ENCODE measurements at places on chromosomes 2 and 18. TPM values are rescaled to one million over a fixed set of nuclear protein-coding genes. Genes with fewer than 3 reads are reported as not detected.

GRCh38 chr2:235235977-235236767, 257.7 kb upstream of the AGAP1 start:
- H3K4me1 ChIP-seq, result no peaks in the 10 kb centered on the region
- H3K27ac ChIP-seq, result no peak overlapping the region
- no peaks in the 10 kb centered on the region for H3K27me3 ChIP-seq
- no peak overlapping the region for H3K4me3 ChIP-seq
- no peak for DNase-seq

DNA sequence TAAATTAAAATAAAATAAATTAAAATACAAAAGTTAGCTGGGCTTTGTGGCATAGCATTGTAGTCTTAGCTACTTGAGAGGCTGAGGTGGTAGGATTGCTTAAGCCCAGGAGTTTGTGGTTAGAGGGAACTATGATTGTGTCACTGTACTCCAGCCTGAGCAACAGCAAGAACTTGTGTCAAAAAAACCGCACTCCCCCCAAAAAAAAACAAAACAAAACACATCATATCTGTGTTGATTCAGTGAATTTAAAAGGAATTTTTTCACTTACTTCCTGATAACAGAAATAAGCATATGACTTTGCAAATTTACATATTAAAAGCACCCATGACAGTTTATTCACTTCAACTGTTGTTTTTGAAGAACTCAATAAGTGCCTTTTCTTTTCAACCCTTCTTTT, 68.1 kb upstream of the PELI1 start:
- H3K4me1 ChIP-seq, result peaks cover 26% of the 10 kb centered on the region
- H3K27ac ChIP-seq, result no peak overlapping the region
- no peaks in the 10 kb centered on the region for H3K36me3 ChIP-seq
- no peak for DNase-seq
- no peaks in the 10 kb centered on the region for H3K27me3 ChIP-seq

- no peak overlapping the region for H3K27ac ChIP-seq
- no peaks in the 10 kb centered on the region for H3K4me1 ChIP-seq
- no peak for DNase-seq
- H3K4me3 ChIP-seq, result no peak overlapping the region
These were observed 327.4 kb upstream of the HS6ST1 start for GRCh38 chr2:128646091-128646490.

SIX3 gene
- total RNA-seq, result not detected

DNA sequence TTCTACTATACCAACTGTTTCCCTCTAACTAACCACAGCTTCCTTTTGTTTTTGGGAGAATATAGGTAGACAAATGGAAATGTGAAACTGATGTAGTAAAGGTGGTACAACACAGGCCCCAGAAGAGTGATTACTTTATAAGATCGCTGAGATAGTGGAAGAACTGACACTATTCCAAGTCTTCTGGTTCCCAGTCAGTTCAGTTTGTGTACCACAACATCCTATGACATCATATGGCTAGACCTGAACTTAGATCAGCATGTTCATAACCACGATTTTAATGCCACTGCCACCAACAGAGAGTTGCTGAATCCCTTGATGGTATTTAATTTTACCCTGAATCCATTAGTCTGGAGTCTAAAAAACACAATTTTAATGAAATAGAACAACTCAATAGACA, 328.9 kb downstream of the GPD2 start:
- no peak for DNase-seq
- H3K27ac ChIP-seq, result no peak overlapping the region
- H3K4me1 ChIP-seq, result no peaks in the 10 kb centered on the region
- H3K27me3 ChIP-seq, result no peaks in the 10 kb centered on the region

DNA sequence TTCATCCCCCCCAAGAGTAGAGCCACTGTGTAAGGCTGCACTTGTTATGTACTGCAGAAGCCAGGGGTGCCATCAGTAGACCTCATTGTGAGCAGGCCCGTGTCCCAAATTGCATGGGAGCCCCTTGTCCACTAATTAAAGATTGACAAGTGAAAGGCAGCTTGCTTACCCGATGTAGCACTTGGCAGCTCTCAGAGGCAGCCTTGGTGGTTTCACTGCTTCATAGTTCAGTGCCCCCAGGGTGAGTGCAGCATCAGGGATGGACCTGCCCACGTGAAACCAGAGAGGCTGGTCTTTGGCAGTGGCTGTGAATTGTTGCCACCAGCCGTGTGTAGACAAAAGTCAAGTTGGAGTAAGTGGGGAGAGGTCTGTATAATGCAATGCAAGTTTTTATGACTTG, 13.3 kb downstream of the TUBB6 start:
- H3K27me3 ChIP-seq, result no peaks in the 10 kb centered on the region
- H3K27ac ChIP-seq, result no peak overlapping the region
- DNase-seq, result no peak
- no peaks in the 10 kb centered on the region for H3K4me1 ChIP-seq

DNA sequence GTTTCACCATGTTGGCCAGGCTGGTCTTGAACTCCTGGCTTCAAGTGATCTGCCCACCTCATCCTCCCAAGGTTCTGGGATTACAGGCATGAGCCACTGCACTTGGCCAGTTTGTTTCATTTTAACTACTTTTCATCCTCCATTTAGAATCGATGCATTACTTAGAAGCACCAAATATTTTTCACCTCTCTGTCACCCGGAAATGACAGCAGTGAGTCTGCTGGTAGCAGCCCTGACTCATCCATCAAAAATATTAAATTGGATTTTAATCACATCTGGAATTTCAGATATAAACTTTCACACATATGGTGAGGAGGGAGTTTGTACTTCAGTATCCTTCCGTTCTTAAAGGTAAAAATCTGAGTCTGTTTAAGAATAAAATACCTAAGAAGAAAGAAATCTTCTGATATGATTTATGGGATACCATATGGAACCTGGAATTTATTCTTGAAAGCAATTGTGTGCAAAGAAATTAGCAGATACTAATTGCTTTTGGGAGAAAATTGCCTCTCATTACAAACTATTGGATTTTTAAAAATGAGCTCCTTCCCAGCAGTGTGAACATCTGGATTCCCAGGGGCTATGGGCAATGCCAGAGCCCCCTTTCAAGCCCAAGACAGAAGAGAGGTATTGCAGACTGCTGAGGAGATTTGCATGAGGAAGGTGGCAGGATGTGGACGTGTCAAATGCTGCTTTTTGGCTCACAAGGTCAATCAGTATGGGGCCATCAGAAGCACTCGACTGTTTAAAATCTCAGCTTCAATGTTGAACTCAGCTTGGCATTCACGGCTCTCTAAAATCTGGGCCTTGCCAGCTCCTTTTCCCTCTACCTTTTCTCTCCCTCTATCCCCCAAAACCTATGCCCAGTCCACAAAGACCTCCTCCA, 279.5 kb upstream of the SIX2 start:
- no peak overlapping the region for H3K27ac ChIP-seq
- H3K4me3 ChIP-seq, result no peak overlapping the region
- no peaks in the 10 kb centered on the region for H3K4me1 ChIP-seq
- H3K36me3 ChIP-seq, result no peaks in the 10 kb centered on the region

- H3K27me3 ChIP-seq, result no peaks in the 10 kb centered on the region
- no peaks in the 10 kb centered on the region for H3K4me1 ChIP-seq
- DNase-seq, result no peak
These were observed 177.8 kb downstream of the GBX2 start for GRCh38 chr2:235990344-235990743.

CYP26B1 gene
- total RNA-seq, result 1.7 TPM

DNA sequence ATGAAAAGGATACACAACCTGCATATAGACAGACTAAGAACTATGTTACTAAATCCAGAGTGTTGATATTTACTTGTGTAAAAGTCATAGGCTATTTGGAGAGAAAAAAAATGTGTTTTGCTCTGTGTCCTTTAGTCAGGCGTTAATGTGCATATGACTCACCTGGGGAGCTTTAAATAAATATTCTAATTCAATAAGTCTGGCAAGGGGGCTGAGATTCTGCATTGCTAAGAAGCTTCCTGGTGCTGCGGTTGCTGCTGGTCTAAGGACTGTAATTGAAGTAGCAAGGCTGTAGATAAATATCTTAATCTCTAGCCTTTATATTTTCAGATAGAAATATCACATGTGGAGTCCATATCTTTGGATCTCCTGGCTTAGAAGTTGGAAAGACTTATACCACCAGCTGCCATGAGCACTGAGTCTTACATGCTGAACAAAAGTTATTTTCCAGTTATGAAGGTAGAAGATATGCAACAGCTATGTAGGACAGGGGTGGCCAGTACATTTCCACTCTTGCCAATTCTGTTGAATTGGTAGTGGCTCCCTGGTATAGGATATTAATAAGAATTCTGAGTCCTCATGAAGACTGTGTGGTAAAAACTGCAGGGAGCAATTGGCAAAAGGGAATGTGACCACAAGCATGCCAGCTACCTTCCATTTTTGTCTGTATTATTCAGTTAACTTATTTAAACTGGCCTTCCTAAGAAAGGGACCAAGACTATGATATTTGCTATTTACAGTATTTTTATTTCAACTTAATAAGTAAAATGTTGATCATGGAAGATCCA, 4.8 kb downstream of the SPAG16 start:
- H3K4me1 ChIP-seq, result 0 out of 2 replicates have a peak, but pooled peaks cover 5% of the 10 kb centered on the region
- H3K36me3 ChIP-seq, result 0 out of 2 replicates have a peak, but pooled peaks cover 1% of the 10 kb centered on the region
- H3K27me3 ChIP-seq, result no peaks in the 10 kb centered on the region
- no peak for DNase-seq

DNA sequence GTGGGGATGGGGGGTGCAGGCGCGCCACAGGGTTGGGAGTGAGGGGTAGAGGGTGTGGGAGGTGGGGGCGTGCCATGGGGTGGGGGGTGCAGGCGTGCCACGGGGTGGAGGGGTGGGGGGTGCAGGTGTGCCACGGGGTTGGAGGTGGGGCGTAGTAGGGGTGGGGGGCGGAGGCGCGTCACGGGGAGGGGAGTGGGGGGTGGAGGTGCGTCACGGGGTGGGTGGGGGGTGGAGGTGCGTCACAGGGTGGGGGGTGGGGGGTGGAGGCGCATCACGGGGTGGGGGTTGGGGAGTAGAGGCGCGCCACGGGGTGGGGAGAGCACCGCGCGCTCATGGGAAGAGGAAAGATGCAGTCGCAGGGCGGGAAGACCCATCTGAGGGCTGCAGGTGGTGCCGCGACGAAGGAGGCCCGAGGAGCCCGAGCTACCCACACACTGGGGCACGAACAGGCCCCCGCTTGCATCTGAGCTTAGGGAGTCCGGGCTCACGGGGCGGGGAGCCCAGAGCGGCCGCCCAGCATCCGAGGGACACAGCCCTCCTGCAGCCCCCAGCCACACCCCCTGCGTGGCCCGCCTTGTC, 37.5 kb downstream of the SNED1 start:
- H3K4me3 ChIP-seq, result no peak overlapping the region
- H3K36me3 ChIP-seq, result no peaks in the 10 kb centered on the region
- H3K27me3 ChIP-seq, result no peaks in the 10 kb centered on the region
- DNase-seq, result no peak
- no peak overlapping the region for H3K27ac ChIP-seq

C2orf66 gene
- total RNA-seq, result not detected

DNA sequence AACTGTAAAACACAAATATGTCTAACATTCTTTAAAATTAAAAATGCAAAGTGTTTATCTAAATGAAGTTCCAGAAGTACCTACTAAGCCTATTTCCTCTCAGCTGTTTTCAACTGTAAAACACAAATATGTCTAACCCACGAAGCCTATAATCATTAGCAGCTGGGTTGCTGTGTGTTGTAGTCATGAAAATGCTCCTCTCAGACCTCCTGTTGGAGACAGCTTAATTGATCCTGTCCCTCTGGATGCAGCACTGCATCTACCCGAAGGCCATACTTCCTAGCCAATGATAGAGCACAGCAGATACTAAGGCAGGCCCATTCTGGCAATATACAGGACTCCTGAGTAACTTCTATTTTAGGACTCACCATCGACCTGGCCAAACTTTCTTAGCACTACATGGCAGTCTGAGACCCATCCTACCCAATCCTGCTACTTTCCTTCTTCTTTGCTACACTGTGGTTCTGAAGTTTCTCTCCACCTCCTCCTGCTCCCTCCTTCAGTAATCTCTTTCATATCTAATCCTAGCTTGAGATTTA, 92.5 kb upstream of the RBBP8 start:
- no peak for DNase-seq
- peak overlapping the region; percentile 27 for H3K27ac ChIP-seq
- H3K36me3 ChIP-seq, result no peaks in the 10 kb centered on the region
- no peak overlapping the region for H3K4me3 ChIP-seq

DNA sequence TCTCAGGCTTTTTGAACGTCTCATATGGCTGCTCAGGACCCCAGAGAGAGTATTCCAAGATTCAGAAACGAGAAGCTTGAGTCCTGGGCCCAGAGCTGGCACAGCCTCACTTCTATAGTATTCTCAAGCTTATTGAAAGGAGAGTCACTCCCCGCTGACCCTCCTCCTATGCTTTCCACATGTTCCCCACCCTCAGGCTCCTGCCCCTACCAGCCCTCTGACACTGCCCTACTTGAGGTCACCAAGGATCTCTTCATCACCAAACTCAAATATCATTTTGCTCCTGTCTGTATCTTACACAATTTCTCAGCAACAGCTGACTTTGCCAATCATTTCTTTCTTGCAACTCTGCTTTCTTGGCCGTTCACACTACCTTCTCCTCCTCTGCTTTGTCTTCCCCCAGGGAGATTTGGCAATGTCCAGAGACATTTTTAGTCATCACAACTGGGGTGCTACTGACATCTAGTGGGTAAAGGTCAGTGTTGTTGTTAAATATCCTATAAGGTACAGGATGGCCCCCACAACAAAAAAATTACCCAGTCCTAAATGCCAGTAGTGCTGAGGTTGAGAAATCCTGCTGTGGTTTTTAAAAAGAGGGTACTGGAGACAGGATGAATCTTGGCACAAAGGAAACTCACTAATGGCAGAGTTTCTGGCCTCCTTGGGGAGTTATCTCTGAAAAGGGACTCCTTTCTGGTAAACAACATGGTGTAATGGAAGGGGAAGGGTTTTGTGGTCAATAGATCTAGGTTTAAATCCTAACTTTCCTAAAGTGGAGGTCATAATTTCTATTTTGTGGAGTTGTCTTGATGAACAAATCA, 26.9 kb upstream of the INSIG2 start:
- no peak overlapping the region for H3K27ac ChIP-seq
- H3K4me1 ChIP-seq, result no peaks in the 10 kb centered on the region
- H3K4me3 ChIP-seq, result no peak overlapping the region
- DNase-seq, result peak; percentile 48

DNA sequence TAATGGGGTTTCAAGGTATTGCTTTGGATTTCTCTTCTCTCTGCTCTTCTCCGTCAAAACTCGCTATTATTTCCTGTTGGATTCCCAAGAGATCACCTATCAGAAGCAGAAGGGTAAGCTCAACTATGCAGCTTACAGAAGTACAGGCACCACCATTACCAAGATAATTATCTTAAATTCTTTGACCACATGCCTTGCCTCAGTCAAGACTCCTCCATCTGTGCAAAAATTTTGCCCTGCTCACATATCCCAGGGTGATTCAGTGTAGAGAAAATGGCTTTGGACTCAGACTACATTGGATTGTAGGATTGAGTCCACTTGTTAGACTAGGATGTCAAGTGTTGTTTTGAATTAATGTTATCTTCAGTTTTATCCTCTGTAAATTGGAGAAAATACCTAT, 698.7 kb downstream of the TDRD15 start:
- no peak overlapping the region for H3K4me3 ChIP-seq
- H3K36me3 ChIP-seq, result no peaks in the 10 kb centered on the region
- H3K27me3 ChIP-seq, result no peaks in the 10 kb centered on the region
- H3K27ac ChIP-seq, result no peak overlapping the region

DNA sequence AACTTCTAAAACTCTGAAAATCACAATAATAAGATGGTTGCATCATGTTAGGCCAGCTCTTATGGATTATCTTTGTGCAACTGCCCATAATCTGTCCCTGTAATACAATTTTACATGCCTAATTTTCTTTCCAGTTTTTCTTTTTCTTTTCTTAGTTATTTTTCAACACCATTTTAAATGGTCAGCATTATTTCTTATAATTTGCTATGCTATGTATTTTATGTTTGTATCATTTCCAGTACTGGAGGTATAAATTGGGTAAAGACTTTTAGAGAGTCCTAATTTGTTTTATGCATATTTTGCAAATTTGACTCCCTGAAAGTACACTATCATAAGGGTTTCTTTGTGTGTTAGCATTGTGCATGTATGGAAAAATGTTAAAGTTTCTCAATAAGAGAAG, 333.0 kb downstream of the CCDC178 start:
- no peaks in the 10 kb centered on the region for H3K27me3 ChIP-seq
- H3K4me3 ChIP-seq, result no peak overlapping the region
- no peaks in the 10 kb centered on the region for H3K4me1 ChIP-seq

Data from Caco-2 (cell line).